T follicular helper cell (primary cell): ENCODE measurements at places on chromosomes 4 and X.

GRCh38 chr4:73613130-73613529 is 7.1 kb downstream of the RASSF6 start:
- DNase-seq: no peak

DNA sequence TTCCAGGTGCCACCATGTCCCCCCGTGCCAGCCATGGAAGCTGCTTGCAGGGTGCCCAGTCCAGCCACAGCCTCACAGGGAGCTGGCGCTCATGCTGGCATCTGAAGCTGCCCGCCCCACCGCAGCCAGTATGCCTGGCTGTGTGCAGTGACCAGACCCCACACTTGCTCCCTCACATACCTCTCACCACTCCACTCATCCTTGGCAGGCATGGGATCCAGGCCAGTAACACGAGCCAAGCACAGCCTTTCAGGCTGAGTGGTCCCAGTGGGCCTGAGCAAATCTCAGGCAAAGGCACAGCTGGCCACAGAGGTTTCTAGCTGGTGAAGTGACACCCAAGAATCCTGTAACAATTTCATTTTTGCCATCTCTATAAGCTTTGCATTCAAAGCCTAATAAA is 48.4 kb upstream of the SEC24B start:
- no peak for DNase-seq

DNA sequence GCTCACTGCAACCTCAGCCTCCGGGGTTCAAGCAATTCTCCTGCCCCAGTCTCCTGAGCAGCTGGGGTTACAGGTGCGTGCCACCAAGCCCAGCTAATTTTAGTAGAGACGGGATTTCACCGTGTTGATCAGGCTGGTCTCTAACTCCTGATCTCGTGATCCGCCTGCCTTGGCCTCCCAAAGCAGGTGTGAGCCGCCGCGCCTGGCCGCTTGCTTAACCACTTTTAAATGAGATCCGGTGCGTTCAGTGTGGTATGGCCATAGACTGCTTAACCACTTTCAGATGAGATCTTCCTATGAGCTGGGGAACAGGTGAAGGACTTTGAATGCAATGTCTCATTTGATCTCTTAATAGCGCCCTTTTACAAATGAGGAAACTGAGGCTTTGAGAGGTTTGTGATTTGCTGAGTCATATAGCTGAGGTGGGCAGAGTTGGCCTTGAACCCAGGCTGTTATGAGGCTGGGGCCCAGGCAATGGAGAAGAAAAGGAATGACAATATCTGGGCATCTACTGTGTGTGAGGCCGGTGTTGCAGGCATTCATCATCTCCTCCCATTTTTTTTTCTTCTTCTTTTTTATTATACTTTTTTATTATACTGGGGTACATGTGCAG is 41.9 kb upstream of the NSG1 start:
- no peak for DNase-seq

DNA sequence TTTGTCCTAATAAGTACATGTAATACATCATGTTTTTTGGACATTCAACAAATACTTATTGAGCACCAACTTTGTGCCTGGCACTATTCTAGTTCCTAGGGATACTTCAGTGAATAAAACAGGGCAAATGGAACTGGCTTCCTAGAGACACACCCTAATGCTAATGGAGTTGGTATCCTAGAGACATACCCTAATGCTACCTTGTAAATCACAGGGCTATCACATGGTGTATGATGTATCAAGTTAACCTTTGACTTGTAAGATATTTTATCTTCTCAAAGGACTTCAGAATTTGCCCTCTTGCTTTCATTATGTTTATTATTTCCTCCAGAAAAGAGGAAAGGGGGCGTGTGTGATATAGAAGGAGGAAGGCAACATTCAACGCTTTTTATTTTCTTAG is 10.1 kb downstream of the GK start:
- no peak for DNase-seq

DNA sequence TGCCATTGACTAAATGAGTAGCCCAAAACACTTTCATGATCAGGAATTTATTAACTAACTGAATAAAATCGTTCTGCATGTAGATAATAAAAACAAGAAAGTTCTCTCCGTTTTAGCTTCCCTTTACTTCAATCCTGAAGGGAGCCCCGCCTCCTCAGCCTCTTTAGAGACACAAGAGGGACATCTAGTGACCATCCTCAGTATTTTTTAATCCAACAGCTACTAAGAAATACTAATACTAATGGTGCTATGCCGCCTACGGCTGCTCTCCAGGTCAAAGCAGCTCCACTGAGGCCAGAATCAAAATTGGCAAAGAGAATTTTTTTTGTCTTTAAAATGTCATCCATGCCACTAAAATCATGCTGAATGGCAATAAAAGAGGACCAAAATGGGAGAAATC is 3.2 kb upstream of the PCDH19 start:
- no peak for DNase-seq

- no peak for DNase-seq
Observed at GRCh38 chrX:21798677-21799219, 40.7 kb upstream of the MBTPS2 start.

GRCh38 chrX:134736356-134736755 is 78.1 kb upstream of the PLAC1 start:
- no peak for DNase-seq

DNA sequence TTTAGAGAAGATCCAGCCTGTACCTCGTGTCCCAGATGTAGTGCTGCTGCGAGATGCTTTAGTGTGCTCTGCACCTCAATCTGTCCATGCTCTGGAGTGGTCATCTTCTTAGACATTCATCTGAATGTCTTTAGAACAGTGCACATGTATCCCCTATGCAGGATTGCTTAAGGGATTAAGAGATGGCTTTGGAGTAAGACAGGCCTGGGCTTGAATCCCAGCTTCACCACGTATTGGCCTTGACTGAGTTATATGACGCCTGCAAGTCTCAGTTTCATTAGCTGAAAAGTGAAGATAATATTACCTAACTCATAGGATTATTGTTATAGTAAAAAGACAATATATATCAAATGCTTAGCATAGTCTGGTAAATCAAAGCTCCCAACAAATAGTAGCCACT is 98.3 kb downstream of the NFKB1 start:
- DNase-seq: no peak

GRCh38 chr4:154406018-154406795 is 85.4 kb downstream of the DCHS2 start:
- DNase-seq: no peak

DNA sequence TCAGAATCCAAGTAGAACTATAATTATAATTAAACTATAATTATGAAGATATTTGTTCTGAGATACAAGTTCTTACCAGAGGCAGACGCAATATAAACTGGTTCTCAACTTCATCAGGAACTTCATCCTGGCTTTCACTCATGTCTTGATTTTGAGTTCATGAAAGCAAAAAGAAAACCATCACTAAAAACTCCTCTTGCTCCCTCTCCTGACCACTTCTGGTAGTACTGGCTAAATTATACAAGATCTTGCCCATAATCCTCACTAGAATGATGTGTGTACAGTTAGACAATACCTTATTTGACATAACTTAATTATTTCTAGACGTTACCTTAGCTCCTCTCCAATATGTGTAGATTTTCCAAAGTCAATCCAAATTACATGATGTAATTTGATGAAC is 3.7 kb downstream of the TAF7L start:
- no peak for DNase-seq

DNA sequence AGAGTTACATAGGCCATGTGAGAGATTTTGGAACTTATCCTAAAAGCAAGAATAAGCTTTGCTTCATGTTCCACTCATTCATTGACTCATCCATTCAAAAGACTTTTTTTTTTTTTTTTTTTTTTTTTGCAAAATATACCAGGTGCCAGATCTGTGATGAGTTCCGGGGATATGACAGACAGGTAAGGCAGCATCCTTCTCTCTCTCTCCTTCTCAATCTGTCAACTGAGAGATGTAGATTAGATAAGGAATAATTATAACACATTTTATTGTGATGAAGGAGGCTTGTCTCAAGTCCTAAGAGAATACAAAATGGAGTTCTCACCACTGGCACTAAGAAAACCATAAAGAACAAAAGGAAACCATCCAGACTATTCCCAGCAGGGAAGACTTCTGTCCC is 190.2 kb upstream of the CPEB2 start:
- no peak for DNase-seq

DNA sequence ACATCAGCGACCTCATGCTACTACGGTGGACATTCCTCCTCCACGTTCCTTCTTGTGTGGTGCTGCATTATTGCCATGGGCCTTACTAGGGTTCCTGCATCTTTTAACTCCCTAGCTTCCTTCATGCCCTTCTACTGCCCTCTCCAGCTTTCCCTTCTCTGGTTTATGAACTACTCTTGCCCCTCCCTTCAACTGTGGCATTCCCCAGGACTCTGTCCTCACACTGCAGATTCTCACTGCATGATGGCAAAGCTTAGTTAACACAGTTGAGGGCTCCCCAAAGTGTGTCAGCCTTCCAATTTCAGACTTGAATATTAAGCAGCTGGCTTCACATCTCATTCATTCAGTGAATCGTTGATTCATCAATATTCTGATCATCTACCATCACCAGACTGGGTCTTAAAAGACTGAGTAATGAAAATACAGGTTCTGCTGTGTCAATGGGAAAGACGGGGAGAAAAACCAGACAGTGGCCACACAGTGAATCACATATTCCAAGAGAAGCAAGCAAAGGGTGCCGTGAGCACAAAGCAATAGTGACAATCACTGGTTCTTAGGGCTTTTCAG is 53.0 kb downstream of the ZFX start:
- no peak for DNase-seq

GRCh38 chr4:1244081-1244977 is 4.6 kb downstream of the CTBP1 start:
- no peak for DNase-seq

DNA sequence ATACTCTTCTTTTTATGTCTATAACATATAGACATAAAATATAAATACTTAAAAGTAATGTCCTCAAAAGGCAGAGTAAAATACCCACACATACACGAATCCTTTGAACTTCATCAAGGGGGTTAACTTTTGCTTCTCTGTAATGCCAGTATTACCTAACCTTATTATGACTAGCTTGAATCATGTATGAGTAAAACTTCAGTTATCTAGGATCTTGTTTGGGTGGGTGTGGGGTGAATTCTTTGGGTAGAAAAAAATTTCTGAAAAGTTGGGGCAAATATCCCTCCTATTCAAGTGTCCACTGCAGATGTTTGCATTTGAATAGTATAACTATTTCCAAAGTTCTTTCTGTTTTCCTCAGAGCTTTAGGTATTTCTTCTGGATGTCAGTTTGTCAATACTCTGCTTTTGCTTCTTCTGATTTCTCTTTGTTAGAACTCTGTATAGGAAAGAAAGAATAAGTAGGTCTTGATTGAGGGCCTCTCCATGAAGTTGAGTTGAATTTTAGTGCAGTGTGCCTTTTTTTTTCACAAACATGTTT is 173.8 kb downstream of the ADGRL3 start:
- no peak for DNase-seq

DNA sequence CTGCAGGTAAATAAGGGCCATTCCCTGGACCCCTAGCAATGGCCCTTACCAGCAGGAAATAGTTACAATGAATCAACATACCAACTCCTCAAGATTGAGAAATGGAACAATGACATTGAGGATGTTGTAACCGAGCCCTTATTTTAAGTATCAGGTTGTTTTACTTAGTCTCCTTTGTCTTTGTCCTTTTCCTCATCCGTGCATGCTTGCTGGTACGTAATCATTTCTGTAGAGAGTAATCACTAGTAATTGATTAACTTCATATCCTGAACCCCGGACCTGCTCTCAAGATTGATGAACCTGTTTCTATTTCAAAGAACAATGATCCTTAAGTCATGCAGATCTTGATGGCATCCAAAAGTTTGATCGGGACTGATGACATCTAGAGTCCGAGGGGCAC is 98.6 kb upstream of the LANCL3 start:
- no peak for DNase-seq

GRCh38 chr4:91758487-91758886 is 545.3 kb upstream of the GRID2 start:
- DNase-seq: no peak

- no peak for DNase-seq
Observed at GRCh38 chr4:164931551-164932324, 45.7 kb downstream of the TRIM61 start.

GRCh38 chr4:78938474-78938867 is 767 bp downstream of the PAQR3 start:
- DNase-seq: no peak

- DNase-seq: no peak
Observed at GRCh38 chrX:84174348-84174747, 13.7 kb downstream of the RPS6KA6 start.

- no peak for DNase-seq
Observed at GRCh38 chr4:91256043-91256442, 1047.7 kb upstream of the GRID2 start.

GRCh38 chr4:175070444-175070843 is 152.3 kb downstream of the ADAM29 start:
- DNase-seq: no peak

DNA sequence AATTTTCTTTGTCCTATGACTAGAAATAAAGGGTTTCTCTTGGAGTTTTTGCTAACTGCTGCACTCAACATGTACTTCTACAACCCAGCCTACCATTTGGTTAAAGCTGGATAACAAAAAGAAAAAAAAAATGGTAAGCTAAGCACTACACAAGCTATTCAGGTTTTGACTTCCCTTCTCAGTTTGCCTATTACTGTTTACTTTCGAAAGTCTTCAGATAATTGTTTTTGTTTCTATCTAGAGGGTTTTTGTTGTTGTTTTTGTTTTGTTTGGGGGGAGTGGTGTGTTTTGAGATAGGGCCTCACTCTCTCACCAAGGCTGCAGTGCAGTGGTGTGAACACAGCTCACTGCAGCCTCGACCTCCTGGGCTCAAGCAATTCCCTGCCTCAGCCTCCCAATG is 46.6 kb downstream of the CLOCK start:
- DNase-seq: no peak

DNA sequence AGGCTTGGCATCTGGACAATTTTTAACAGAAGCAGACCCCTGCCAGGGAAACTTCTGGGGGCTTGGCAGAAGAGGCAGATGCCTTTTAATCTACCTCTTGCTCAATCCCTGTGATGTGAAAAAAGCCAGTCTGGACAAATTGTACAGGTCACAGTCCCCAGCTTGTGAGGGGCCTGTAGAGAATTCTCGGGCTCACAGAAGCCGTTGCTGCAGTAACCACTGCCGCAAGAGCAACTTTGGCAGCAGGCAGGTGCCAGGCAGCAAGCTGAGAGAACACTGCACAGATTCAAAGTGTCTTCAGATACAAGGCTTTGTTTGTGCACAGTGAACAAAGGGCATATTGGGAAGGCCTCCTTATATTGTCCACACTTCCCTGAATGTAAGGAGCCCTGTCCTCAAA is 11.7 kb downstream of the GPKOW start:
- DNase-seq: no peak

- DNase-seq: no peak
Observed at GRCh38 chrX:25017667-25018247, 2.0 kb upstream of the ARX start.

DNA sequence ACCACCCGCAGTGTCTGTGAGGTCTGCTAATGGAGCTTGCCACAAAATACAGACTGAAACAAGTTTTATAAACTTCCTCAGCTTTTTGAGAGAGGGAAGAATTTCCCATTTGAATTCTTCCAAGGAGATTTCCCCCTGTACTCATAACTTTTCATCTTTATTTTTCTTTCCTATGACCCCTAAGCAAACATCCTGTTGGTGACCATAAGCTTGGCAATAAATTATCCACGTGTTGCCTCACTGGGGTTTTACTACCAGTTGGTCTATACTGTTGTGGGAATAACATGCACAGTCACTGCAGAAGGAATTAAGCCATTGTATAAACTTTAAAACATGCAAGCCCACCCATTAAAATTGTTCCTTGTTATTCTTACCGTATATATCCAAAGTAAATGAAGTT is 86.2 kb downstream of the SLC39A8 start:
- DNase-seq: no peak
